Airway epithelial cell (primary cell): ENCODE measurements at places on chromosomes 6 and 20. TPM values are rescaled to one million over a fixed set of nuclear protein-coding genes. Genes with fewer than 3 reads are reported as not detected.

CST7 gene
- total RNA-seq, result not detected in 2 replicates

TRIM31 gene
- 0.05 TPM in 1 of 2 replicates, not detected in the other for total RNA-seq

HLA-DQA1 gene
- total RNA-seq, result not detected in 2 replicates

TTK gene
- total RNA-seq, result 17.6 and 22.0 TPM in 2 replicates

WFDC2 gene
- total RNA-seq, result 1.3 and 4.9 TPM in 2 replicates

LRFN2 gene
- total RNA-seq, result not detected in 2 replicates

AGER gene
- 1.2 and 2.0 TPM in 2 replicates for total RNA-seq

PSORS1C2 gene
- total RNA-seq, result 0.14 and 0.33 TPM in 2 replicates

TBC1D32 gene
- total RNA-seq, result 4.6 and 12.6 TPM in 2 replicates

HLA-DPB1 gene
- 0.93 TPM in 1 of 2 replicates, not detected in the other for total RNA-seq

BMP5 gene
- not detected in 2 replicates for total RNA-seq

NDUFAF4 gene
- 31.7 and 43.2 TPM in 2 replicates for total RNA-seq

RGS17 gene
- 3.3 and 3.6 TPM in 2 replicates for total RNA-seq

PRRT1 gene
- total RNA-seq, result 0.42 TPM in 1 of 2 replicates, not detected in the other

ETV7 gene
- total RNA-seq, result 0.14 and 0.51 TPM in 2 replicates

SPAG4 gene
- total RNA-seq, result 1.5 and 2.5 TPM in 2 replicates

NTSR1 gene
- total RNA-seq, result 1.4 and 1.6 TPM in 2 replicates

MRPL18 gene
- total RNA-seq, result 124 TPM in 2 replicates

LCA5 gene
- 1.3 and 2.5 TPM in 2 replicates for total RNA-seq

HNF4A gene
- total RNA-seq, result not detected in 2 replicates

NEU1 gene
- 34.1 and 39.3 TPM in 2 replicates for total RNA-seq

OR10C1 gene
- not detected in 2 replicates for total RNA-seq
